ENCODE measurements at places on chromosomes 4 and X. TPM values are rescaled to one million over a fixed set of nuclear protein-coding genes. Genes with fewer than 3 reads are reported as not detected.

DNA sequence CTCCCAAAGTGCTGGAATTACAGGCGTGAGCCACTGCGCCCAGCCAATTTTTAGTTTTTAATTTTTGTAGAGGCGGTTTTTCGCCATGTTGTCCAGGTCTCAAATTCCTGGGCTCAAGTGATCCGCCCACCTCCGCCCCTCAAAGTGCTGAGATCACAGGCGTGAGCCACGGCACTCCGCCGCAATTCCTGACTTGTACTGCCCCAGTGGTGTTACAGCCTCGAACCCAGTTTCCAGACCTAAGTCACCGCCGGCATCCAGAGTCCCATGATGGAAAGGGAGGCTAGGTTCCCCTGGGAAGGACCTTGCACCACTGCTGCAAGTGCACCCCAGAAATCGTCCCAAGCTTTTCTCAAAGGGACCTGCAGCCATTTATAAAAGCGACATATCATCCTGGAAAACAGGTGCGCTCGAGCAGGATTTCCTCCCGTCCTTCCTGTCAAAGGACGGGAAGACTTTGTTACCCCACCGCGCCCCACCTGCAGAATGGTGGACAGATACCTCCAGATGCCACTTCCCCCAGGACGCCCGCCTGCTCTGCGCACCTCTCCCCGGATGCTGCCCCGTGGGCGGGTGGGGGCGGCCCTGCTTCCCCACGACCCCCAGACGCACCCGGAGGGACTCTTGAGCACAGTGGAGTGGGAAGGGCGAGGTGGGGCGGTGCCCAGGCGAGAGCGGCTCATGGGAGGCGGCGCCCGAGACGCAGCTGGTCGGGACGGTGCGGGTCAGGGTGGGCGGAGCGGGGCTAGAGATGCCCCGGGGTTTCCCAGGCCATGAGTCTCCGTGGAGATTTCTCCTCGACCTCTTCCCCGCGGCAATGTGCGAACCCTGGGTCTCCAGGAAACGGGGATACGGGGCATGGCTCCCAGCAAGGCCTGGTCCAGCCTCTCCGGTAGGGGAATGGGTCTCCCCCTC lies 947 bp upstream of the RPL10 start:
- DNase-seq, result peak; percentile 53

GRCh38 chrX:136086521-136086920 lies 60.8 kb upstream of the FHL1 start:
- no peak for DNase-seq

The ANKRD37 gene
- 8.4 TPM for total RNA-seq

DNA sequence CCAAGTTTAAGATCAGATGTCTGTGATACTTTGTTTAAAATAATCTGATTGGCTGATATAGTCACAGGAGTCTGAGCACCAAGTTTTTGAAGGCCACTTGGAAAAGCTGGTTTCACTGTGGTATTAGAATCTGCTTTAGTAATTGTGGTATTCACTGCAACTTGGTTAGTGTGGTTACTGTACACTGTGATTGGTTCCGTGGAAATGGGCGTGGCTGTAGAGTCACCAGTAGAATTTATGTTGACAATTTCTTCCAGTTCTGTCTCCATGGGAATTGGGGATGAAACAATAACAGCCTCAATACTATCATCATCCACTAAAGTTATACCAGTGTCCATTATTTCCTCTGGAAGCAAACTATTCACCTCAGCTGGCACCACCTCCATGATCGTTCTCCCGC lies 26.2 kb downstream of the LIN54 start:
- peak; percentile 26 for DNase-seq

- peak; percentile 1 for DNase-seq
Observed at GRCh38 chrX:79524642-79525041, 157.5 kb upstream of the ITM2A start.

- DNase-seq, result no peak
Observed at GRCh38 chrX:134570899-134571298, 87.4 kb downstream of the PLAC1 start.

The GPRASP1 gene
- total RNA-seq, result 1.2 TPM

DNA sequence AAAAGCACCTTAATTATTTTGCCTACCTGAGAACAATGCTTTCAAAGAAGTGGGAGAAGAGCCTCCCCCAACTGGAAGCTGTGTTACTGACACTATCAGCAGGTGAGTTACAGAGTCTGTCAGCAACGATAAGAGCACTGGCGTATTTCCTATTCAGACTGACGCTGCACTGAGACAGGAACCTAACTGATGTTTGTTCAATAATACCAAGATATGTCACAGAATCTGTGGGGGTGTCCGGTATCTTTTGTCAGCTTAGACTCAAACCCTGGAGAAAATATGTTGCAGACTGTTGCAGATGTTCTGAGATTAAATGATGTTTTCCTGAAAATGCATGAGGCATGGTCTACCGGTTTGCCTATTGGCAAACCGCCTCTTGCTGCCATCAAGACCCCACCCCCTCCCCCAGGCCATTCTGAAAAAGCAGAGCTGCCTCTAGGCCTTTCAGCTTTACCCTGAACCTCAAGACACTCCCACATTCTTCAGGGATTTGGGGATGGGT lies 115.2 kb upstream of the KIT start:
- no peak for DNase-seq

DNA sequence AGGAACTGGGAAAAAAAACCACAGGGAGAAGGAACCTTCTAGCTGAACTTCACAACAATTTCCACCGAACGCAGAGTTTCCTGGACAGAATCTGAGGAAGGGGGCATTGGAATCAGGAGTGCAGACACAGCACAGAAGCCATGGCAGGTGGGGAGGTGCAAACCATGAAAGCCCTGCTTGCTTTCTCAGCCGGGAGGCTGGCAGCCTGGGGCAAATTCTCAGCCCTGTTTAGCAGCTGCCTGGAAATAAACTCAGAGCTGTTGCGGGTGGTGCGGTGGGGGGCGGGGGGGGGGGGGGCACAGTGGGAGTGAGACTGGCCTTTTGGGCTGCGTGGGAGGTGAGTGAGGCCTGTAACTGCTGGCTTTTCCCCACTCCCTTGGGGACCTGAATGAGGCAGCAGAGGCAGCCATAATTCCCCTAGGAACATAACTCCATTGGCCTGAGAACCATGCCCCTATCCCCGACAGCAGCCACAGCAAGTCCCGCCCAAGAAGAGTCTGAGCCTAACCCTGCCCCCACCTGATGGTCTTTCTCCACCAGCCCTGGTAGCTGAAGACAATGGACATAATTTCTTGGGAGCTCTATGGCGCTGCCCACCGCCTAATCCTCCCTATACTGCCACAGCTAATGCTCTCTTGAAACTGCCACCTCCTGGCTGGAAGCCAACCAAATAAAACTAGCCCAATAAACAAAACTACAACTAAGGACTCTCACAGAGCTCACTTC lies 176.3 kb downstream of the FAM13A start:
- DNase-seq, result no peak

DNA sequence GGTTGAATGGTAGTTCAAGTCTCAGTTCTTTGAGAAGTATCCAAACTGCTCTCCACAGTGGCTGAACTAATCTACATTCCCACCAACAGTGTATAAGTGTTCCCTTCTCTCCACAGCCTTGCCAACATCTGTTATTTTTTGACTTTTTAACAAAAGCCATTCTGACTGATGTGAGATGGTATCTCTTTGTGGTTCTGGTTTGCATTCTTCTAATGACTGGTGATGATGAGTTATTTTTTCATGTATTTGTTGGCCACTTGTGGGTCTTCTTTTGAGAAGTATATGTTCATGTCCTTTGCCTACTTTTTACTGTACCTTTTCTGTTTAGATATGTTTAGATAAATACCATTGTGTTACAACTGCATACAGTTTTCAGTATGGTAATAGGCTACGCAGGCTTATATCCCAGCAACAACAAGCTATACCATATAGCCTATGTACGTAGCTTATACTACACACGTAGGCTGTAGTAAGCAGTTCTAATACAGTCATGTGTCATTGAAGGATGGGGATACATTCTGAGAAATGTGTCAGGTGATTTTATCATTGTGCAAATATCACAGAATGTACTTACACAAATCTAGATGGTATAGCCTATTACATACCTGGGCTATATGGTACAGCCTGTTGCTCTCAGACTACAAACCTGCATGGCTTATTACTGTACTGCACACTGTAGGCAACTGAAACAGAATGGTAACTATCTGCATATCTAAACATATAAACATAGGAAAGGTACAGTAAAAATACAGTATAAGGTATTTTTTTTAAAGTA lies 28.1 kb downstream of the KLHL8 start:
- no peak for DNase-seq

- peak; percentile 17 for DNase-seq
Observed at GRCh38 chr4:56979421-56980072, 851 bp downstream of the POLR2B start.

- DNase-seq, result no peak
Observed at GRCh38 chr4:116796022-116796421, 289.4 kb downstream of the TRAM1L1 start.

DNA sequence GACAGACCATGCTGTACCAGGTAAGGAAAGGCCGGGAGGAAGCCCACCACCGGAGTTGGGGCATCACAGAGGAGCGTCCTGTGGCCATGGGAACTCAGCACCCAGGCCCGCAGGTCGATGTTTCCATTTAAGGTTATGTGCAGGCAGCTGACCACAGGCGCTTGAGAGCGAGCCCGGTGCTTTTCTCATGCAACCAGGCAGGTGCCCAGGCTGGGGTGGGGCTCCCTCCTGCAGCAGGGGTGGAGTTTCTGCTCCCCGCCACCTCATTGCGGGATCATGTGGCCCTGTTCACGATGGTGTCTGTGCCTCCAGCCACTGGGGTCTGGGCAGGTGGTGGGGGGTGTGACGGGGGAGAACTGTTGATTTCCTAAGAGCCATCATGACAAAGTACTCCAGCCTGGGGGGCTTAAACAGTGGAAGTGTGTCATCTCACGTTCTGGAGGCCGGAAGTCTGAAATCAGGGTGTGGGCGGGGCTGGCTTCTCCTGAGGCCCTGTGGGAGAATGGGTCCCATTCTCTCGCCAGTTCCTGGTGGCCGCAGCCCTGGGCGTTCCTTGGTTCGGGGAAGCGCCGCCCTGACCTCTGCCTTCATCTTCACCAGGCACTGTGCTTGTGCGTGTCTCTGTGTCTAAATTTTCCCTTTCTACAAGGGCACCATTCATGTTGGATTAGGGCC lies 60.9 kb downstream of the CPZ start:
- no peak for DNase-seq

GRCh38 chr4:11069083-11069482 lies 359.6 kb downstream of the HS3ST1 start:
- no peak for DNase-seq

GRCh38 chr4:17635056-17635455 lies 20.6 kb downstream of the MED28 start:
- no peak for DNase-seq

The GLRA2 gene
- total RNA-seq, result not detected

The SSX3 gene
- total RNA-seq, result not detected

DNA sequence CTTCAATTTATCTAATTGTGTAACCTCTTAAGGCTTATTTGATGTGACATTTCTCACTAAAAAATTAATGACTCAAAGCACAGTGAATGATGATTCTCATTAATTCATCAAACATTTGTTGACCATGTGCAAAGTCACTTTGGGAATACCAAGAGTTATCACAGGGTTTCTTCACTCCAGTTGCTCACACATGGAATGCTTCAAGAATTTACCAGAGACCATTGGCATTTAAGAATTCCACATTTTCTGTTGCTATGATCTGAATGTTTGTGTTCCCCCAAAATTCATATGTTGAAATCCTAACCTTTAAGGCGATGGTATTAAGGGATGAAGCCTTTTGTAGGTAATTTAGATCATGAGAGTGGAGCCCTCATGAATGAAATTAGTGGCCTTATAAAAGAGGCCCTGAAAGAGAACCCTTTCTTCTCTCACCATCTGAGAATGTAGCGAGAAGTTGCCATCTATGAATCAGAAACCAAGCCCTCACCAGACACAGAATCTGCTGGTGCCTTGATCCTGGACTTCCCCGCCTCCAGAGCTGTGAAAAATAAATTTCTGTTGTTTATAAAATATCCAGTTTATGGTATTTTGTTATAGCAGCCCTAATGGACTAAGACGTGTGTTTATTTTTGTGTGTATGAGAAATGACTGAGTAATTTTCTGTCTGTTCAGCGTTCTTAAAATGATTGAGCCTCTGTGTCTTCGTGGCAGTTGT lies 16.4 kb upstream of the SRPX start:
- DNase-seq, result no peak

- no peak for DNase-seq
Observed at GRCh38 chr4:28916585-28916984, 1803.6 kb upstream of the PCDH7 start.

The GC gene
- total RNA-seq, result not detected

The HOPX gene
- total RNA-seq, result 30.8 TPM

The MAGEA11 gene
- total RNA-seq, result not detected

DNA sequence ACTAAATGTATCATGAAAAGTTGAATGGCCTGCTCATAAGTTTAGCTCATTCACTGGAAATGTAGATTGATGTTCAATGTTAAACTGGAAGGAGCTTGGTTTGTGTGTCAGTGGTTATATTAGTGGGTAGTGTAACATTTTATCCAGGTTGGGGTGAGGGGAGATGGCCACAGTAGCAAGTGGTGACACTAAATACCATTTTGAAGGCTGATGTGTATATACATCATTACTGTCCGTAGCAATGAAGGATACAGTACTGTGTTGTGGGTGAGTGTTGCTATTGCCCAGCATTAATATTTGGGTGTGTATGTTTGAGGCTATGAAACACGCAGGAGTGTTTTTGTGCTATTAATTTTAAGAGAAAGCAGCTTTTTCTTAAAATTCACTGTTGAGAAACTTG lies 6.3 kb downstream of the HMGB3 start:
- DNase-seq, result no peak

The NEXMIF gene
- under 0.01 TPM for total RNA-seq

DNA sequence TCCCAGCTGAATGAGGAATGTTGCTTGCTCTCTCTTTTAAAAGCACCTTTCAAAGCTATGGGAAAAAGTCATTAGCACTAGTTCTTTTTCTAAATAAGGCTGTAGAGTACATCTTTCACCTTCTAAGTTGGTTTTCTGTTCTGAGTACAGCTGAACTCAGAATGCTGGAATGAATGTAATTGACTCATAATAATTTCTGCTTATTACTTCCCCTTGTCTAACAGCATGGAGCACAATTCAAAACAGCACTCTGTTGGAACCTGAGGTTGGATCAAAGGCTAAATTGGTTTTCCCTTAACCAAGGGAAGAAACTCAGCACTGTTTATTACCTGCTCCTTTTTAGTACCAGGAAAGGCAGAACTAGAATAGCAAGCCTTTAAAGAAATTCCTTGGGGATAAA lies 33.5 kb upstream of the CYP2U1 start:
- DNase-seq, result peak; percentile 29

The FGA gene
- not detected for total RNA-seq

The FMR1NB gene
- not detected for total RNA-seq

Measured in bronchial epithelial cell (primary cell).